Urinary bladder (tissue), 4 donors: ENCODE measurements at places on chromosomes 1 and 21. TPM values are rescaled to one million over a fixed set of nuclear protein-coding genes. Genes with fewer than 3 reads are reported as not detected.

ZNF281 gene
- 28.0 TPM for total RNA-seq

HECTD3 gene
- 9.4 TPM for total RNA-seq

CEPT1 gene
- total RNA-seq = 87.7 TPM

BGLAP gene
- total RNA-seq = 0.42 TPM

XPR1 gene
- 33.6 TPM for total RNA-seq

KCNE2 gene
- not detected for total RNA-seq

FCRL2 gene
- 0.26 TPM for total RNA-seq

AGTRAP gene
- total RNA-seq = 21.4 TPM

ATP1A4 gene
- total RNA-seq = 8.3 TPM

OR2T8 gene
- not detected for total RNA-seq

FALEC gene
- not detected for total RNA-seq

DLGAP3 gene
- not detected for total RNA-seq

CENPL gene
- total RNA-seq = 26.3 TPM

F5 gene
- 4.5 TPM for total RNA-seq

ABCA4 gene
- total RNA-seq = 0.90 TPM

ADAM30 gene
- not detected for total RNA-seq

UBASH3A gene
- total RNA-seq = 0.32 TPM

RIMS3 gene
- total RNA-seq = 3.1 TPM

HIVEP3 gene
- 2.8 TPM for total RNA-seq

CDA gene
- total RNA-seq = 0.53 TPM

ETV3 gene
- total RNA-seq = 24.9 TPM

OR6N1 gene
- not detected for total RNA-seq

RAB25 gene
- 11.9 TPM for total RNA-seq

ZNF683 gene
- not detected for total RNA-seq

ERI3 gene
- total RNA-seq = 34.3 TPM

FYB2 gene
- total RNA-seq = 0.90 TPM

AXDND1 gene
- 1.7 TPM for total RNA-seq

RGS5 gene
- 197 TPM for total RNA-seq

FCRL1 gene
- 0.63 TPM for total RNA-seq

TLCD4 gene
- total RNA-seq = 28.1 TPM

PGBD2 gene
- 10.2 TPM for total RNA-seq

RCSD1 gene
- 16.0 TPM for total RNA-seq

NOC2L gene
- total RNA-seq = 27.1 TPM

LCE1E gene
- total RNA-seq = not detected

LCE3E gene
- total RNA-seq = not detected

SPTA1 gene
- 3.9 TPM for total RNA-seq

CYP4A11 gene
- total RNA-seq = not detected

PTPN22 gene
- 2.3 TPM for total RNA-seq

ANKRD34A gene
- 0.21 TPM for total RNA-seq

OR14K1 gene
- total RNA-seq = not detected

SASS6 gene
- total RNA-seq = 8.6 TPM

SLFNL1 gene
- total RNA-seq = 0.69 TPM

FLVCR1 gene
- 25.2 TPM for total RNA-seq

CFAP57 gene
- total RNA-seq = 0.11 TPM

LYPD8 gene
- total RNA-seq = not detected

NTNG1 gene
- total RNA-seq = 24.4 TPM

ACTA1 gene
- 51.9 TPM for total RNA-seq

ACTN2 gene
- total RNA-seq = 14.2 TPM

CLCNKB gene
- total RNA-seq = 0.95 TPM

TRIM46 gene
- 0.85 TPM for total RNA-seq

S100A1 gene
- not detected for total RNA-seq
